ENCODE measurements at places on chromosomes 5 and 9. TPM values are rescaled to one million over a fixed set of nuclear protein-coding genes. Genes with fewer than 3 reads are reported as not detected.

- no peak for DNase-seq
Observed at GRCh38 chr5:145553177-145553576, 282.0 kb downstream of the PRELID2 start.

DNA sequence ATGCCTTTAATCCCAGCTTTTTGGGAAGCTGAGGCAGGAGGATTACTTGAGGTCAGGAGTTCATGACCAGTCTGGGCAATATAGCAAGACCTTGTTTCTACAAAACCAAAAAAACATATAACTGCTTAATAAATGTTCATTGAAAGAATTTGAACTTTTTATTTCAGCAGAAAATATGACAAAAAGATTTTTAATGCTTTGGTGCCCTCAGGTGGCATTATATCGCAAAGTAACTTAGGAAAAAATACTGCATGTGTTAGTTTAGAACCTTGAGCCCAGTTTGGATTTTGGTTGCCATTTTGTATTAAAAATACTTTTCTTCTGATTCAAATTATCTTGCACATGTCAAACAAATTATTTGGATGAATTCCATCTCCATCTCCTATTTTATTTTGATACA, 103.2 kb downstream of the GPBP1 start:
- no peak for DNase-seq

- DNase-seq, result no peak
Observed at GRCh38 chr5:36438765-36439561, 137.3 kb upstream of the RANBP3L start.

GRCh38 chr9:130150779-130151382, 21.3 kb upstream of the NCS1 start:
- DNase-seq, result no peak

- DNase-seq, result no peak
Observed at GRCh38 chr5:66144834-66145390, 812 bp downstream of the SREK1 start.

GRCh38 chr9:10700291-10700690, 87.5 kb upstream of the PTPRD start:
- no peak for DNase-seq

DNA sequence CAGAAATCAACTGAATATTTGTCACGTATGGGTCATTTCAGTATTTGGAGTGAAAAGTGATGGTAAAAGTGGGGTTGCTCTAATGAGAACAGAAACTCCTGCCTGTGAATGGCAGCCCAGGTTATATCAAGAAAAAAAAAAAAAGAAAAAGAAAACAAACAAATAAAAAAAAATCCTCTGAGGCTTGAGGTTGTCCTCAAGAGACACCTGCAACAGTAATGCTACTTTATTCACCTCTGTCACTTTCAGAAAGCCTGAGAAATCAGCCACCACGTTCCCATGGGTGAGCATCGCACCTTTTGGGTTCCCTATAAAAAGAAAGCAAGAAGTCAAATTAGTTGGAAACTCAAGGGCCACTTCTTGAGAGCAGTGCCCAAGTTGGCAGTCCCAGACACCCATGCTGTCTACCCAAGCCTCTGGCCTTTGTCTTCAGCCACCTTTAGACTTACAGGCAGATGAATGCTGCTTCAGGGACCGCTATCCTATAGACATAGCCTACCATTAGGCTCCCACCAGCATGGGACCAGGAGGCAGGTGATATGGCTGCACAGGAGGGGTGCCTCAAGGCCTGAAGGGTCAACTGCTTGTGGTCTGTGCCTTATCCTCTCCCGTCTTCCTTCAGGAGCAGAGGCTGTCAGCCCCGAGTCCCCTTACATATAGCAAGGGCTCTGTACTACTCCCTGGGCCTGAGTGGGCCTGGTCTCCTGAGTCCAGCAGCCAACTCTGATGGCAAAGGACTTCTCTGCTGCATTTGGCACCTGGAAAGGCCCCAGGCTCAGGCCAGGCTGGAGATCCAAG, 31.1 kb upstream of the MEIKIN start:
- no peak for DNase-seq

DNA sequence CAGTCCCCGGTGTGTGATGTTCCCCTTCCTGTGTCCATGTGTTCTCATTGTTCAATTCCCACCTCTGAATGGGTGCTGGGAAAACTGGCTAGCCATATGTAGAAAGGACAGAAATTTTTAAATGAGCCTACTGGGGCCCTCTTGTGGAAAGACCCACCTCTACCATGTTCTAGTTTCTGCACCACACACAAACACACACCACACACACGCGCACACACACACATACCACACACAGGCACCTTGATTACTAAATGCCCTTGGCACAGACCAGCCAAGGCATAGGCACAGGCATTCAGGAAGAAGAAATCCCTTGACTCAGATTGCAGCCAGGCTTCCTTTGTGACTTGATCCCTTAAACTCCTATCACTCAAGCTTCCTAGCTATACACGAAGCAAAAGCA, 60.5 kb downstream of the SIL1 start:
- no peak for DNase-seq

GRCh38 chr5:149160291-149160787, 19.0 kb downstream of the ABLIM3 start:
- no peak for DNase-seq

- no peak for DNase-seq
Observed at GRCh38 chr9:111069183-111069582, 30.9 kb upstream of the LPAR1 start.

LIX1 gene
- not detected for total RNA-seq

SMIM33 gene
- total RNA-seq, result not detected

DNA sequence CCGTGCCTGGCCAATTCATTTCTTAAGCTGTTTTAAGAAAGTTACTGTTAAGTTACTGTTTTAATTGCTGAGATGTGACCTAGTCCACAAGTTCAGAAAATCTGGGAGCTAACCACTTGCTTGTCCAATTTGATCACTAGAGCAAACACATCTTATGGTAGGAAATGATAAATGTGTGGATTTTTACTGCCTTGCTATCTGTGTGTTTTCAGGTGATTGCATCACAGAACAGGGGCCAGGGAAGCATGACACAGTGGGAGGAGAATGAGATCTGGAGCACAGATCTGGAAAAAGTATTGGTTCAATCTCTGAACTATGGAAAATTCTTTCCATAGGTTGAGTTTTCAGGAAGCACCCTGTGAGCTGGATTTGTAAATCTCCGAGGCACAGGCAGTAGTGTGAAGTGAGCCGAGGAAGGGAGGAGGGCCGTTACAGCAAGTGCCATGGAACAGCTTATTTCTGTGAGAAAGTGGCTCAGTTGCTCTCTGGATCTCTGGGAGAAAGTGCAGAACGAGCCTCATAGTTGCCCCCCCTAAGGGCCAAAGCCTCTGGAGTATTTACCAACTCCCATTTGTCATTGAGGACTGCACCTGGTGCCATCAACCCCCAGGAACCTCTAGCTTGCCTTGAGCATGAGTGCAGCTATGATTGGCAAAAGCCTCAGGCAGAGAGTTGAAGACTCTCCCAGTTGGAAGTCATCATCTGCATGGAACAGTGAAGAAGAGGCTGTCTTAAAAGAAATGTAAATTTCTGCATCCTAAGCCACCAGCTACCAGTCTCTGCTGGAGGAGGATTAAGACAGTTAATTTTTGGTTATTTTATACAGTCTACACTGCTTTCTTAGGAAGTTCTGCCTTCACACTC, 161.8 kb upstream of the CLINT1 start:
- DNase-seq, result no peak

DNA sequence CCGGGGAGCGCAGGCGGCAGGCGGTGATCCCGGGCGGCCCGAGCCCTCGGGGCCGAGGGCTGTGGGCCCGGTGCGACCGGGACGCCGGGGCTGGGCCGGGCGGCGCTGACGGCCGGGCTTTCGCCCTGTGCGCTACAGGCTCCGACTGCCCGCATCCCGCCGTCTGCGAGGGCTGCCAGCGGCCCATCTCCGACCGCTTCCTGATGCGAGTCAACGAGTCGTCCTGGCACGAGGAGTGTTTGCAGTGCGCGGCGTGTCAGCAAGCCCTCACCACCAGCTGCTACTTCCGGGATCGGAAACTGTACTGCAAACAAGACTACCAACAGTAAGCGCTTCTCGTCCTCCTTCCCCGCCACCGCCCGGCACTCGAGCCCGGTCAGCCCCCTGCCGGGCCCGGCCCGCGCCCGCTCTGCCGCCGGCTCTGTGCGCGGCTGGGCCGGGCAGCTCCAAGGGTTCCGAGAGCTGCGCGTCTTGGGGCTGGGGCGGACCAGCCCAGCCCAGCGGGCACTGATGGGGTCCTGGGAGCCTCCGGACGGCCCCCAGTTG, 1.6 kb downstream of the LMX1B start:
- no peak for DNase-seq

CWC27 gene
- 20.3 TPM for total RNA-seq

DNA sequence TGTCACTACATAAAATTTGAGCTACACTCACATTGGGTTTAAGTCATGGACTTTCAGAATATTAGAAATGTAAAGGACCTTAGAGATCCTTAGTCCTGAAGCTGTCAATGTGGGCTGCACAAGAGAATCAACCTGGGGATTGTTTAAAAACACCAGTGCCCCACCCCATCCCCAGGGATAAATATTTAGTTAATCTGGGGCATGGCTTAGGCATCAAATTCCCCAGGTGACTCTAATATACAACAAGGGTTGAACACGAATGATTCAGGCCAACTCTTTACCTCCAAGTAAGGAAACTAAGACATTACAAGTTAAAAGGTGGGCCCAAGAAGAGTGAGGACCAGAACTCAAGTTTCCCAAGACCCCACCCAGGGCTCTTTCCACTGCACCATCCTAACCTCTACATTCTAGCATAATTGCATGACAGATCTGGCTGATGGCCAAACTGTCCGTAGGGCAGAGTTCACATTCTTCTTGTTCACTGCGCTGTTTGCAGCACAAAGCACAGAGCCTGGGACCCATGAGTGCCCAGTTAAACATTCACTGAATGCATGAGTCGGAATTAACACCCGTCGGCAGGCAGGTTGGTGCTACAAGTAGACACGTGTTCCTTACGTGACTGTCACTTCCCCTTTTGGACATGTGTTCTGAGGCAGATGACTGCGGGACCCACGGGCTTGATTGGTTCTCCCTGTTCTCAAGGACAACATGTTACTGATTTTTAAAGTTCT, 25.2 kb downstream of the CYFIP2 start:
- no peak for DNase-seq

- no peak for DNase-seq
Observed at GRCh38 chr9:76453785-76454184, 5.2 kb upstream of the GCNT1 start.

CDH12 gene
- total RNA-seq, result not detected

DNA sequence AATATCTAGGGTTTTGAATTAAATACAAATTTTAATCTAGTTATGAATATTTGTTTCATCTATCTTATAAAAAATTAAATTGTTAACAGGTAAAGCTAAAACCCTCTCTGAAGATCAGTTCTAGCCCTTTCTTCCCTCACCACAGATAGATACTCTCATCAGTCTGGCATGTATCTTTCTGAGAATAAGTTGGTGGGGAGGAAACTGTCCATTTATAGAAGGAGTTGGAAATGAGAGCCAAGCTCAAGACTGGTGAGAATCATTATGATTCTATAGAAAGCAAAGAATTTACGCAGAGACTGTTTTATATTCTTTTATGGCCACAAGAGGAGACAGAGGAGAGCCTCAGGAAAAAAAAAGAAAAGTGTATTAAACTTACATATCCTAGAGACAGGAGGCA, 59.0 kb downstream of the STARD4 start:
- no peak for DNase-seq

GRCh38 chr5:83470526-83471404, 779 bp upstream of the VCAN start:
- no peak for DNase-seq

SEMA4D gene
- total RNA-seq, result 565 TPM

DNA sequence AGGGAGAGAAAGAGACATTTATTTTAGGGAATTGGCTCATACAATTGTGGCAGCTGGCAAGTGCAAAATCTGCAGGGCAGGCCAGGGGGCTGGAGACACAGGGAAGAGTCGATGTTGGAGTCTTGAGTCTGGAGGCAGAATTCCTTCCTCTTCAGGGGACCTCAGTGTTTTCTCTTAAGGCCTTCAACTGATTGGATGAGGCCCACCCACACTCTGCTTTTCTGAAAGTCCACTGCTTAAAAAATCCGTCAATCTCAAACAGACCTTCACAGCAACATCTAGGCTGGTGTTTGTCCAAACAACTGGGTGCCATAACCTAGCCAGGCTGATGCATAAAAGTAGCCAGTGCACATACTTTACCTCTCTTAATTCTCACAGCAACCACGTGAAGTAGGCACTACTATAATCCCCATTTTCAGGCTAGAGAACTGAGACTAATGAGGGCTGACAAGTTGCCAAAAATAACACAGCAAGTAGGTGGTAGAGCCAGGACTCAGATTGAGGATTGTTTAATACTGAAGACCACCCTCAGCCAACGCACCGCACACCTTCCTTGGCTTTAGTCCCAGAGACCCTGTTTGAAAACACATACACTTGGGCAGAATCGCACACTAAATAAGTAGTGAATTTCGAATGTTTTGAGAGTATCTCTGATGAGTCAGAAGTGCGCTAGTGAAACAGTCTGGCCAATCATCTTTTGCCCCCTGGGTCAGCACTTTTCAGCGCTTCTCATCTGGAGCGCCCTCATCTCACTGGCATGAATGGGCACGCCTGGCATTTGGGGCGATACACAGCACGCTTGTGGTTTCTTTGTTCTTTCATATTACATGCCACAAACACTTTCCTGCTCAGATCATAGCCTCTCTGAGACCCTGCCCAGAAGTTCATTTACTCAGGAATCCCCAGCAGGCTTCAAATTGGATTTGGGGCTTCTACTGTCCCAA, 591.4 kb downstream of the CCDC171 start:
- DNase-seq, result no peak

PFN3 gene
- total RNA-seq, result not detected

GRCh38 chr5:175107865-175108264, 336.1 kb downstream of the DRD1 start:
- DNase-seq, result no peak

EMB gene
- 195 TPM for total RNA-seq

DNA sequence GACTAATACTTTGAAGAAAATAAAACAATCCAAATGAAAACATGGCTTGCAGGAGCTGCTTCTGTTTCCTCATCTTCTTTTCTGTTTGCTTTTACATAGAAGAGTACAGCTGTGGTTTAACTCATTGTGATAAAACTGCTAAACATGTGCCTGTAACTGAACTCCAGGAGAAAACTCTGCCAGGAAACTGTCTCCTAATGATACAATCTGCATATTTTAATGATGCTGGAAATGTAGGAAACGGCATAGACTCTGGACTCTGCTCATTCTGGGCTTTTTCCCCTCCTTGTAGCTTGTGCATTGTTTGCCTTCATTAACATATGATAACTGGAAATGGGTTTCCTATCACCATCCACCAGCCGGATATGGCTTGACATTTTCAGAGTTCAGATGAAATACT, 813.3 kb upstream of the WWC1 start:
- DNase-seq, result no peak

BTNL8 gene
- not detected for total RNA-seq

DNA sequence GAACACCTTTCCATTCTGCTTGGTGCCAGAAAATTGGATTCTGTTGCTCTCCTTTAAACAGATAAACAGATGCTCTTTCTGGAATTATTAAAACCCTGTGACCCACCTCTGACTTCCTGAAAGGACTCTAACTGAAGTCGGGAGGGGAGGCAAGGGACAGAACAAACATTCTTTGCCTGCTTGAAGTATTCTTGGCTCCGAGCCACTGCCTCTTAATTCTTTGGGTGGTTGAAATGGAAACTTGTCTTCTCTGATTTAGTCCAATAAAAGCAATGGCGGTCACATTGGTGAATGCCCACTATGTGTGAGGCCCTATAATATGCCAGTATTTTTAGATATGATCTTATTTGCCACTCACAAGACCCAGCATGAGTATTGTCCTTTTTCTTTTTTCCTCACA, 236.8 kb downstream of the SLIT3 start:
- no peak for DNase-seq
